ENCODE measurements at places on chromosomes 4 and X. TPM values are rescaled to one million over a fixed set of nuclear protein-coding genes. Genes with fewer than 3 reads are reported as not detected.

GRCh38 chr4:158541506-158541905 is 19.8 kb downstream of the RXFP1 start:
- H3K4me3 ChIP-seq, result no peak overlapping the region
- H3K27me3 ChIP-seq, result peaks cover 3% of the 10 kb centered on the region
- DNase-seq, result no peak
- no peaks in the 10 kb centered on the region for H3K36me3 ChIP-seq
- H3K4me1 ChIP-seq, result no peaks in the 10 kb centered on the region
- no peak overlapping the region for H3K27ac ChIP-seq

DNA sequence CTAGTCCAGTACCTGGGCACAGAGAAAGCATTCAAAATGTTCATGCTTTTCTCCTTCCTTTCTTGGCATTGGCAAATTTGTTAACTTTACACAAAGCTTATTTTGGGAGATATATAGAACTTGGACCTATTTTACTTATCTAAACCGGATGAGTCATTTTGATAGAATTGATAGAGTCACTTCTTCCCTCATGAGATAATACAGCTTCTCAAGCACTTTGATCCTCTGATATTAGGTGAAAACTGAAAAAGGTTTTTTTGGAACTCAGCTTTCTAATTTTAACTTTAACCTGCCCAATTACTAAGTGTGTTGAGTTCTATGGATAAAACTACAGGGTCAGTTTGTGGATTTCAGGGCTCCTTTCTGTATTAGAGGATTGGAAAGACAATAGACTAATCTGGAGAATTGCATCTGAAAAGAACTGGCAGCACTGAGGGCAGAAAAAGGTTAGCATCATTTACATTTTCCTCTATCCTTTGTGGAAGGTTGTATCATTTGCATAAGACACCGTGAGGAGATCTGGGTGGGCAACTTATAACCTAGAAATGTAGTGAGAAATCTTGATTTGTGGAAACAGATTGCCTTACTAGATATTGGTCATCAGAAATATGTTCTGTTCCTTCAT is 2.4 kb downstream of the WDR44 start:
- H3K27ac ChIP-seq, result no peak overlapping the region
- H3K4me3 ChIP-seq, result peak overlapping the region; percentile 79
- no peak for DNase-seq
- H3K4me1 ChIP-seq, result peaks cover 34% of the 10 kb centered on the region

DNA sequence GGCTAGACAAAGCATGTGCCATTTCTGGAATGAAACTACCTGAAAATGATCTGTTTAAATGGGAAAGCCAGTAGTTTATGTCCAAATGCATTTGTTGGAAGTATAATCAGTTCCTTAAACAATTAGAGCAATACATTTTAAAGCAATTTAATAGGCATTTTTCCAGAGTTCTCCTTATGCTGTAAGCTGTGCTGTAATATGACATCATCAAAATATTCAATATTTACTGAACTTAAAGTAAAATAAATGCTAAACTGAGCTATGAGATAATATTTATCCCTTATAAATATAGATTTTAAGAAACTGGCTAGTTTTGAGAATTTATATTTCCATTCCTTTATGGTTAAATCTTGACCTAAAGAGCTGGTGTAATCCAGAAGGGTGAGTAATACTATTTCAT is 7.9 kb downstream of the SLC4A4 start:
- H3K4me1 ChIP-seq, result no peaks in the 10 kb centered on the region
- no peaks in the 10 kb centered on the region for H3K27me3 ChIP-seq
- no peak for DNase-seq
- no peaks in the 10 kb centered on the region for H3K36me3 ChIP-seq

- no peak for DNase-seq
- no peaks in the 10 kb centered on the region for H3K4me1 ChIP-seq
- no peak overlapping the region for H3K27ac ChIP-seq
- no peaks in the 10 kb centered on the region for H3K27me3 ChIP-seq
- no peak overlapping the region for H3K4me3 ChIP-seq
- H3K36me3 ChIP-seq, result no peaks in the 10 kb centered on the region
Observed at GRCh38 chrX:71162981-71163380, 18.3 kb downstream of the NLGN3 start.

Gene GLOD5
- not detected for total RNA-seq

DNA sequence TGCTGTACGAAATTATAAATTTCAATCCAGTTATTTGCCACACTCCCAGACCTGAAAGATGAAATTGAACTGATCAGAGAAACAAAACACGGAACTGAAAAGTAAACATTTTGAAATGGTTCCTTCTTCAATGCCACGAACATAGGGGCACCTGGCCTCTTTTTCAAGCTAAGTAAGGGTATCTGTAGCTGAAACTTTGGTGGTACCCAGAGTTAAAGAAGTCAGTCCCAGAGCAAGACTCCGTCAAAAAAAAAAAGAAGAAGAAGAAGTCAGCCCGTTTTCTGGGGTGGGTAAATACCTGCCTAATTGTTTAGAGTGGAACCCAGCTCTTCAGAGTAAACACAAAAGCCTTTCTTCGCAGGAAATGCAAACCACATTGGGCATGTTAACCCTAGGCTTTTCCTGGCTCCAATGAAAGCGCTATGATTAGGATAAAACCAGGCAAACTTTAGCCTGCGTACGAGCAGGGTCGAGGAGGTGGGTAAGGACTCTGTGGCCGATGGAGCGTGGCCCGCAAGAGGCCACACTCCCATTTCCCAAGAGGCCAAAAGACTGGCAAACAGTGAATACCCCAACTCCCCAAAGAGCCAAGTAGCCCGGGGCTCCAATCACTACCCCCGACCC is 1.3 kb downstream of the ANTXR2 start:
- H3K27ac ChIP-seq, result no peak overlapping the region
- no peaks in the 10 kb centered on the region for H3K27me3 ChIP-seq
- H3K4me3 ChIP-seq, result no peak overlapping the region
- DNase-seq, result no peak
- no peaks in the 10 kb centered on the region for H3K36me3 ChIP-seq
- H3K4me1 ChIP-seq, result peaks cover 8% of the 10 kb centered on the region

Gene HGFAC
- not detected for total RNA-seq

GRCh38 chr4:163166041-163166579 is 580 bp downstream of the NAF1 start:
- DNase-seq, result peak; percentile 89
- H3K36me3 ChIP-seq, result peaks cover 30% of the 10 kb centered on the region
- H3K4me1 ChIP-seq, result peaks cover 26% of the 10 kb centered on the region

Gene PAK3
- not detected for total RNA-seq

Gene FGF16
- not detected for total RNA-seq

Gene UGT8
- total RNA-seq, result not detected

Gene LAS1L
- 19.2 TPM for total RNA-seq

DNA sequence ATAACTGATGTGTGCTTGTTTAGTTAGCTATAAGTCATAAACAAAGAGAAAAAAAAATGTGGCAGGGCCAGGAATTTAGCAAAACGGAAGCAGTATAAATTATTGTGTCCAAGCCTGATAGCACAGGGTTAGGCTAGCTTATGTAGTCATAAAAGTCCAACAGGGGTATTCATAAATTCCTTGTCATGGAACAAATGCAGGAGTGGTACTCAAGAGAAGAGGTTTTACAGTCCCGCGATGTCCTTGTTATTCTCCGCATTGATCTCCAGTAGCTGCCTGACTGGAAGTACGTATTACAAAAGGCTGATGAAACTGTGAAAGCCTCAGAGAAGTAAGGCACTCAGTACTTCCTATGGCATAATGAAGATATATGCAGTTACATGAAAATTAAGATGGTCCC is 336.9 kb upstream of the TRAM1L1 start:
- H3K4me1 ChIP-seq, result no peaks in the 10 kb centered on the region
- H3K27ac ChIP-seq, result no peak overlapping the region
- no peaks in the 10 kb centered on the region for H3K36me3 ChIP-seq
- H3K4me3 ChIP-seq, result no peak overlapping the region
- H3K27me3 ChIP-seq, result no peaks in the 10 kb centered on the region

Gene RAB9B
- total RNA-seq, result not detected

DNA sequence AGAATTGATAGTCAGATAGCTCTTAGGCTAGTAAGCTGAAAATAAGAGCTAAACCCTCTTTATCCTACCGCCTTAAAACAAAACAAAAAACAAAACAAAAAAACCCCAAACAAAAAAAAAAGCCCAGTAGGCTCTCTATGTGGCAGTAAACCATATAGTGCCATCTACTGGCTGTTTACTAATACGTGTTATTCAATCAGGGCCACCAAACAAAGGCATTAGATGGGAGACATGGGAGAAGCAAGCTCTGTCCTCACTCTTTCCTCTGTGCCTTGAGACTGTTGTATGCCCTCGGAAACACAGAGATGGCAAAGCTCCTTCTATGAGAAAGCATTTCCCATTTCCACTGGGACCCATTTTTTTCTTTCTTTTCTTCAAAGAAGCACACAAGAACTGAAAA is 148.8 kb upstream of the MID1 start:
- no peak overlapping the region for H3K4me3 ChIP-seq
- H3K4me1 ChIP-seq, result no peaks in the 10 kb centered on the region
- H3K27me3 ChIP-seq, result no peaks in the 10 kb centered on the region

Gene FBXO8
- 7.9 TPM for total RNA-seq

Gene CXCL5
- total RNA-seq, result not detected

GRCh38 chr4:176654565-176655216 is 138.0 kb downstream of the VEGFC start:
- no peaks in the 10 kb centered on the region for H3K27me3 ChIP-seq
- no peaks in the 10 kb centered on the region for H3K36me3 ChIP-seq
- no peak for DNase-seq
- H3K4me1 ChIP-seq, result no peaks in the 10 kb centered on the region
- H3K4me3 ChIP-seq, result no peak overlapping the region
- H3K27ac ChIP-seq, result no peak overlapping the region

DNA sequence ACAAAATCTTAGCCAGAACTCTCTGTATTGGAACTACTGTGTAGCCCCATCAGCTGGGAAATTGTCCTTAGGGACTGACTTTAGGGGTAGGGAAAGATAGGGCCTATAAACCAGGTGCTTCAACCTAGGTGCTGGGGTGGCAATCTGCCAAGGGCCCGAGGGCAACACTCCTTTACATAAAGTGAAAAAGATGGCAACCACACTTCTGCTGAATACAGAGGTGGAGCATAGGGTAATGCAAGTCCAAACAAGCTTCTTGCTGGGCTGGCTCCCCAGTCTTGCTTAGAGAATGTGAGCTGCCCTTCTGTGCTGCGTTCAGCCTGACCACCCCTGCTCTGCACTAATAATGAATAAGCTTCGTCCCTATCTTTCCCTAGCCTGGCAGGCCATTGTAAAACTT is 9.8 kb downstream of the ZBTB33 start:
- H3K27me3 ChIP-seq, result no peaks in the 10 kb centered on the region
- H3K4me1 ChIP-seq, result no peaks in the 10 kb centered on the region
- DNase-seq, result no peak
- H3K36me3 ChIP-seq, result peaks cover 10% of the 10 kb centered on the region
